ENCODE measurements at places on chromosomes 5 and 9.

DNA sequence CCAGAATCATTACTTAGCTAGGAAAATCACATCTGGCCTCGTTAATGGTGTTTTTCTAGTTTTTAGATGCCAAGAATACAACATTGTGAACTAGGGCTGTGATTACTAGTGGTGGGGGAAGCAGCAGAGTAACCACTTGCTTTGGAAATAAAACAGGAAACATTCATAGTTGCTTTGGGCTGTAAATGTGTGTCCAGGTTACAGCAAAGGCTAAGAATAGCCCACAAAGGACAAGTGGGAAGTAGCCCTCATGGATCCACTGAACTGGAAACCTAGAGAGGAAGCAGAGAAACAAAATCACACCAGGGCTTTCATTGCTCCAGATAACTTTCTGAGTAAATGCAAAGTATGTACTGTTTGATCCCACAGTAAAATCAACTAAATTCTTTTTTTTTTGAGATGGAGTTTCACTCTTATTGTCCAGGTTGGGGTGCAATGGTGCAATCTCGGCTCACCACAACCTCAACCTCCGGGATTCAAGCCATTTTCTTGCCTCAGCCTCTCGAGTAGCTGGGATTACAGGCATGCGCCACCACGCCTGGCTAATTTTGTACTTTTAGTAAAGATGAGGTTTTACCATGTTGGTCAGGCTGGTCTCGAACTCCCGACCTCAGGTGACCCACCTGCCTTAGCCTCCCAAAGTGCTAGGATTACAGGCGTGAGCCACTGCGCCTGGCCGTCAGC, 56.2 kb upstream of the TNFSF15 start:
- DNase-seq, result no peak

GRCh38 chr9:94908583-94909249, 182.2 kb downstream of the AOPEP start:
- DNase-seq, result no peak

DNA sequence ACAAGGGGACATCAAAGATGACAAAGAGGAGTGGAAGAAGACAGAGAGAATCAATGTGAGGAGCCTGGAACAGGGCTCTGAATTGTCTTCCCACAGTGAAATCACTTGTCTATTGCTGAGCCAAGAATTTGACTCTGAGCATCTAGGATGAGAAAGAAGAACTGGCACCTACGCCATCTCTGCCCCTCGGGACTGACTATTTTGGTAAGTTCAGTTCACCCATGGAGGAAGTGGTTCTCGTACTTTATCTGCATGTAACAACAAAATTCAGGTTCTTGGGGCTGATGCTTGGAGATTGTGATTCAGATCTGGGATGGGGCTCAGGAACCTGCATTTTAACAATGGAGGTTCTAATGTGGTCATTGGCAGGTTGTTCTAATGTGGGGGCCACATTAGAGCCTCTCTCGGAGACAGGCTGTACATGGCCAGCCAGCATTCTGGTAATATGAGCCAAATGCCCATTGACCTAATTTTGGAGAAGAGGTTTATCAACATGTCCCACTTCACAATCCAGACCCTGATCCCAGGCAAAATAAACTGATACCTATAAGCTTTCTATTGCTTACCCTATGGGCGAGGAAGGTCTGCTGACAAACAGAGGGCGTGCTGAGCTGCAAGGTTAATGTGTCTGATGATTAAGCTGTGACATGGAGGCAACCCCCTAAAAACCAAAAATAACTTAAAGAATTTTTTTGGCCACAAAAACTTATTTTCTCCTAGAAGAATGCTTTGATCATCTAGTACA, 2.7 kb upstream of the IL12B start:
- no peak for DNase-seq

DNA sequence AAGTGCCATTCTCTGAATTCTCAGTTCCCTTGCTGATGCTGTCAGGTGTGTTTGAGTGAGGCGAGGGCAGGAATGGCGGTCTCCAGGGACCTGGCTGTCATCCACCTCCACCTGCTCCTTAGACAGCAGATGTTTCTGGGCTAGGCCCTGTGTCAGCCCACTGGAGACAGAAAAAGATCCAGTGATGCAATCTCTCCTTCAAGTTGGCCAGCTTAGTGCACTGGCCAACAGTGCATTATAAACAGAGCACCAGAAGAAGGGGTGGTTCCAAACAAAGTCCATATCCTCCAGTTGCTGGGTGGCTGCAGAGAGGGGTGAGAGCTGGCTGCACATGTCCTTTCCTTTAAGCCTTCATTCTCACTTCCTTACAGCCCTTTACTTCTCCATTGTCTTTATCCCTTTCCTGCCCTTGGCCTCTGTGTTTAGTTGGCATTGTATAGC, 26.5 kb downstream of the NANS start:
- no peak for DNase-seq

DNA sequence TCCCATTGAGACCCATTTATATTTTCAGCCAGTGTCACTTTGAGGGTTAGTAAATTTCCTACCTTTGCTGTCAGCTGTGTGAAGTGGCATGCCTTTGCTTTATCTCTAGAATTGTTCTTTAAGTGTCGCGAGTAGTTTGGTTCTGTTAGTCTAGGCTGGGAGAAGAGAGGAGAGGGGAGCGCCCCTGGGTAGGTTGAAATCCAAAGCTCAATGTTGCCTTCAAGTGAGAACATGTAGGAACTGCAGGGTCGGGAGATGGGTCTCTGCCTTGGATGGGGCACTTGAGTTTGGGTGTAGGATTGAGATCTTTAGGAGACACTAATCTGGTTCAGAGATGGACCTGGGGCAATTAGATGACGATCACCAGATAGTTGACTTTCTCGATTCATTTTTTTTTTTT, 46.3 kb downstream of the STC2 start:
- no peak for DNase-seq
